CD4-positive, alpha-beta T cell treated with Interleukin-10 for 1 hour (primary cell): ENCODE measurements at places on chromosomes 13 and 19.

DNA sequence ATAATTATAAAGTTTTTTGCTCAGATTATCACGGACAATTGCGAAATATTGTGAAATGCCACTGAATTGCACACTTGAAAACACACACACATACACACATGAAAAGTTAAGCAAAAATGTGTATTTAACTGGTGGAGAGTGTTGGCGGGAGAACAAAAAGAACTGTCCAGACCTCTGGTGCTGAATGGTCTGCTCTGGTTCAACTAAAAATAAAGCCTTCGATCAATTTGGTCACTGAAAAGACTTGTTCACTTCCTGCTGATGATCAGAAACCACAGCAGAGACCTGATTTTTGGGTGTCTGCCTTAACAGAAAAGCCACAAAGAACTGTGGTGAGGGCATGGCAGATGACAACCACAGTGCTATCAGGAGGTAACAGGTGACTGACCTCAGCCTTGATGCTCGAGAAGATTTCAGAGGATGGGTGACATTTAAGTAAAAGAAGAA is 4.0 kb upstream of the IGFL1 start:
- no peak for DNase-seq

DNA sequence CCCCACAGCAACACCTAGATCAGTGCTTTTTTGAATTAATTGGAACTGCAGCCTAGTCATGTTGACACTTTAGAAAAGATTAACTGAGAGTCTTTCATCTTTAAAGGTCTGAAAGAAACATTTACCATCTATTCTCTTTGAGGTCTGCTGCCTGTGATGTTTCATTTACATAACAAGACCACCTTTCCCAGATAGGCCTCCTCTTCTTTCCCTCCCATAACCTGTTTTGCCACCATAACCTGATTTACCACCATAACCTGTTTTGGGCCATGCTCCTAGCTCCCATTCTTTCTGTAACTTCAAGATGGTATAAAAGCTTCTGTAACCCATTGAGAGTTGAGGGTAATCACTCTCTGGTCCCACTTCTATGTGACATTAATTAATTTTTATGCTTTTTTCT is 320.8 kb downstream of the PCDH20 start:
- no peak for DNase-seq

DNA sequence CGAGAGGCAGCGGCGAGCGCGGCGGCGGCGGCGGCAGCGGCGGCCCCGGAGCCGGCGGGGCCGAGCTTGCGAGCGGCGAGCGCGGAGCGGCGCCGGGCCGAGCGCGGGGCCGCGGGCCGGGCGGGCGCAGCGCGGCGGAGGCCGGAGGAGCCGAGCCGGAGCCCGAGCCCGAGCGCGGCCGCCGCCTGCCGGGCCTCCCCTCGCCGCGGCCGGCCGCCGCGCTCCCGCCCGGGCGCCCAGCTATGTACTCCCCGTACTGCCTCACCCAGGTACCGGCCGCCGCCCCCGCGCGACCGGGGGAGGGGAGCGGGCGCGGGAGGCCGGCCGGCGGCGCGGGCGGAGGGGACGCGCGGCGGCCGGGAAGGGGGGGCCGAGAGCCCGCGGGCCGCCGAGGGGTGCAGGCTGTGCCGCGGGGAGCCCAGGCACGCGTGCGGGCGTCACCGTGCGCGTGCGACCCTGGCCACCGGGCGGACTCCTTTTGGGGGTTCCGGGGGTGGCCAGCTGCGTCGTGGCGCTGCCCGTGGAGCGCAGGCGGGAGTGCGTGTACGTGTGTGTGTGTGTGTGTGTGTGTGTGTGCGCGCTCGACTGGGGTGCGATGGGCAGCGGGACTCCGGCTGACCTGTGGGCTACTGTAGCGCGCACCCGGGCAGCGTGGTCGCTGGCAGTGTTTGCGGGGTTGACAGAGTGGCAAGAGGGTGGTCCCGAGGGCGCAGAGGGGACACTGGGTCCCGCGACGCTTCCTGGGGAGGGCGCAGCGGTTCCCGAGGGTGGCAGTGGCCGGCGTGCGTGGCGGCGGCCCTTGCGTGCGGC is 526 bp downstream of the NFIX start:
- no peak for DNase-seq

DNA sequence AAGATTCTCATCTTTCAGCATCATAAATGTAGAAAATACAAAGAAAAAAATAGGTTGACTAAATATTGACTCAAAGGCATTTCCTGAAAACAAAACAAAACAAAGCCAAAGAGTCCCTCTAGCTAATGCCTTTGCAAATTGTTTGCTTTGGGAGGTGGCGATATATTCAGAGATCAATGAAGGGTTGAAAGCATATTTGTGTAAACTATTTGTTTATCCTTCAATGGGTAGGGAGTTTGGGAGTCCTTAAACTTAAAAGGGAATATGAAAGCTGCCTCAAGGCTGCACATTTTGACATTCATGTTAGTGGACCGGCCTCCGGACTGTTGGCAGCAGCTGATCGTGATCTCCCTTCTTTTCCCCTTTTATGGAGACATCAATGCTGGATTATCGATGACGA is 257.5 kb downstream of the ITGBL1 start:
- no peak for DNase-seq

DNA sequence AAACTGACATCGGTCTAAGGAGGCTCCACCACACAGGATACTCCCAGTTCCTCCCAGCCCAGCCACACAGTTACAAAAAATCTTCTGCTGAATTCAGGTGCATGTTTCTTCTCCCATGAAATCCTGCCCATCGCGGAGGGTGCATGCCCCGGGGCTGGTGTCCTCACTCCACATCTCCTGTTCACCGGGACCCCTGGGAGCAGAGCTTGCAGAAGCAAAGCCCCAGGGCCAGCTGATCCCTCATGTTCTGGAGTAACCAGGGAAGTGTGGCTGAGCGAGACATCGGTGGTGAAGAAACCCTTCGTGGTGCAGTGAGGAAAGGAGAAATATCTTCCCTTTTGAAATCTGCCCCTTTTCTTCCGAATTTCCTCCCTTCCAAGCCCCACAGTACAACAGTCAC is 904 bp upstream of the SIGLEC9 start:
- no peak for DNase-seq

DNA sequence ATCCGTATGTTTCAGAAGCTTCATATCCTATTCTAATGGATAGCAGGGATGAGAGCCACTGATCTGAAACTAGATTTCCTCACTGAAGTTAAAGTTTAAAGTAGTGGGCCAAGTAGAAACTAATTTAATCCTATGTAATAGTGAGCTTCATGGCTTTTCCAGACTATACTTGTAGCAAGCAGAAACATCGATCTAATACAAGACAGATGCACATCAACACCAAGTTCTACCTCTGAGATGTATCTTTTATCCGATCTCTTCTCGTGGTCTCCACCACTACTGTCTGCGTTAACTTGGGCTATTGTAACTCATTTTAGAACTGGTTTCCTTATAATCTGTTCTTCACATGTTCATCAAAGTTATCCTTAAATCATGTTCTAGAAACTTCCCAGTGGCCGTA is 3.1 kb downstream of the ERCC5 start:
- DNase-seq: no peak

DNA sequence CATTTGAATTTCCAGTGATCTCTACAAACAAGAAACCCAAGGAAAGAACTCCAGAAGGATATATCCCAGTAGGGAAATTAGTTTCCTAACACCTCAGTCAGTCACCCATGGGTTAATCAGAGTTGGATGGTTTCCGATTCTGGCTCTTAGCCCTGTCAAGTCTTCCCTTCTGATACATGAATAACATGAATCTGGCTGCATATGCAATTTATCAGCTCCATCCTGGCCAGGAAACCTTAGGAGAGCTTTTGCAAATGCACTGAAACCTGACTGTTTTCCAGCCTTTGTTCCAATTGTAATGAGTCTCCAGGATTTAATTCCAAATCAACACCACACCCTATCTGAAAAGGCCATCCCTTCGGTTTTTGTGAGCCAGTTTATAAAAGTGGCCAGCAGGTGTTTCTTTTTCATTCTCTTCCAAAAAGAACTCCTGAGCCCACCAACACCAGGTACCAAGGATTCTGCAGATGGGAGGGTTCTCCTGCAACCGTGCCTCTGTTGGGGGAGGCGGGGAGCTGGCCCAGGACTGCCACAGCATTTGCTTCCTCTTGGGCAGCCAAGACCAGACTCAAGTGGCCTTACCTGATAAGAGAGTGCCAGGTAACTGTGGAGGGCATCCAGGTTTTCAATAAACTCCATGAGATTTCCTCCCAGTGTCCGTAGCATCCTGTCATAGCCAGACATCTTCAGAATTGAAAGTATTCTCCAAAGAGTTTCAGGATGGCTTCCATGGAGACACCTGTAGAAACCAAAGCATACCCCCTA is 77.5 kb downstream of the C13orf42 start:
- DNase-seq: no peak

DNA sequence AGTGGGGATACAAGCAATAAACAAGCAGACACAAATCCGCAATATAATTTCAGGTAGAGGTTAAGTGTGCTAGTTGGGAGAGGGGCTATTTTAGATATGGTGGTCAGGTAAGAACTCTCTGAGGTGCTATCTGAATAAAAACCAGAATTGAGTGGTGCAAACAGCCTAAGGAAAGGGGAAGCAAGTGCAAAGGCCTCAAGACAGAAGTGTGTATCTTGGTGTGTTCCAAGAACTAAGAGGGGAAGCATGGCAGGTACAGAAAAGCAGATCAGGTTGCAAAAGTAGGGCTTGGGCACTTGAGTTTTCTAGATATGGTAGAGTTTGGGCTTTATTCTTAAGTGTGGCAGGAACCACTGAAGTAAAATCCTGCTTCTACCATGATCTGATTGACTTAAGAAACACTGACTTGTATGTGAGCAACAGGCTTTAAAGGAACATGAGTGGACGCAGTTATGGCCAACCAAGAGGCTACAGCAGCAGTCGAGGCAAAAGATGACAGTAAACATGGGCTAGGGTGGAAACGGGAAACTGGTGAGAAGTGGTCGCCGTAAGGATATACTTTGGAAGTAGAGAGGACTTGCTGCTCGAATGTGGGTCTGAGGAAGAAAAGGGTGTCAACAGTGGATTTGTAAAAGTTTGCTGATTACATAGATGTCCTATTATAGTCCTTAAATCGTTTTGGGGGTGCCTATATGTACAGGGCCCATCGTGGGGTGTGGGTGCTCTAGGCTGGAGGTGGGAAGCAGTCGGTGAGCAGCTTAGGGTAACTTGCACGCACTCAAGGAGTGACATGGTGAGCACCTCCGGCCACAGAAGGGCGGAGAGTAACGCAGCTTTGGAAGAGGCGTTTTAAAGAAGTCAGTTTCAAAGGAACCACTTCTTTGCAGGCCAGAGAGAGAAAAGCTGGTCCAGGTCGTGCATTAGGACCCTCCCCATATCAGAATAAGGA is 677 bp downstream of the TGDS start:
- DNase-seq: peak; percentile 32
